ENCODE measurements at places on chromosomes 11 and 22.

- DNase-seq: no peak
Observed at GRCh38 chr22:41368543-41369423, 13.0 kb upstream of the TEF start.

DNA sequence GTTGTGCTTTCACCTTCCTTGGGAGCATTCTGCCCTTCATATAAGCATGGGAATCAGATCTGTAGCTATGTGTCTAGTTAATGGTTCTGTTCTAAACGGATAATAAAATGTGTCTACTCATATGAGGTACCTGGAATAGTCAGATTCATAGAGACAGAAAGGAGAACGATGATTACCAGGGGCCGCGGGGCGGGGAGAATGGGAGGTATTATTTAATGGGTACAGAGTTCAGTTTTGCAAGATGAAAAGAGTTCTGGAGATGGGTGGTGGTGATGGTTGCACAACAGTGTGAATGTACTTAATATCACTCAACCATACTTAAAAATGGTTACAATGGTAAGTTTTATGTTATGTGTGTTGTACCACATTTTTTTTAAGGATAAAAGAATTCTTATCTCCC, 10.0 kb upstream of the ABCC8 start:
- DNase-seq: no peak

DNA sequence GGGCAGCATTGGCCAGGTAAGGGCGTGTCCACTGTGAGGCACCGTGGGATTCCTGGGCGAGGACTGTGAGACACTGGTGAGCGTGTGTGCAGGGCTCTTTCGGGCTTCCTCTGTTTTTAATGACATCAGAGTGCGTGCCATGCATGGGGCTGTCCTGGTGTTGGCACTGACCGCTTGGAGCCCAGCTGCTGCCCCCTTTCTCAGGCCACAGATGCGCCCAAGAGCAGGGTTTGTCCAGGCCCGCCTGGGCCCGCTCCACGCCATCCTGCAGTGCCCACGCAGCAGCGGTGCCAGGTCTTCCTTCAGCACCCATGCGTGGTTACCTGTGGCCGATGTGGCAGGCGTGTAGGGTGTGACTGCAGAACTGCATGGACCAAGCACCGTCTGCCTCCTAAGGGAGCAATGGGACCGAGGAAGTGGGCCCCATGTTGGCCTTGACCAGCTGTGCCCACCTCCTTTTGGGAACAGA, 72.3 kb upstream of the SEPTIN5 start:
- no peak for DNase-seq

GRCh38 chr11:44718057-44718456, 8.7 kb upstream of the TSPAN18 start:
- no peak for DNase-seq

GRCh38 chr22:32587449-32587848, 112.8 kb downstream of the FBXO7 start:
- DNase-seq: no peak

DNA sequence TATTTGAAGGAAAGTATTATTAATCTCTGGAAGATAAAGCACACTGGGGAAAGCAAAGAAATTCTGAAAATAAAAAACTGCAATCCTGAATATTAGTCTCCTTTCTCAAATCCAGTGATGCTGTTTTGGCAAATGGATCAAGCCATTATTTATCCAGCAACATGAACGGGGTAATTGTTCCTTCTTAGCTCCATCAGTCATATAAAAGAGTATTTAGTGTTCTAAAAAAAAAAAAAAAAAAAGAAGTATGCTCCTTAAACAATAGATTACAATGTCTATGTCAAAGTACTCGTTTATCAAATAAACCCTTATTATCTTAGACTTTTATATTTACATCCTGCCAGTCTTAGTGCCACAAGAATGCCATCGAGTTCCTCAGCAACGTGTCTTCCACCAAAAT, 1.3 kb downstream of the RDX start:
- no peak for DNase-seq

GRCh38 chr22:45310331-45310976, 720 bp downstream of the FAM118A start:
- no peak for DNase-seq

DNA sequence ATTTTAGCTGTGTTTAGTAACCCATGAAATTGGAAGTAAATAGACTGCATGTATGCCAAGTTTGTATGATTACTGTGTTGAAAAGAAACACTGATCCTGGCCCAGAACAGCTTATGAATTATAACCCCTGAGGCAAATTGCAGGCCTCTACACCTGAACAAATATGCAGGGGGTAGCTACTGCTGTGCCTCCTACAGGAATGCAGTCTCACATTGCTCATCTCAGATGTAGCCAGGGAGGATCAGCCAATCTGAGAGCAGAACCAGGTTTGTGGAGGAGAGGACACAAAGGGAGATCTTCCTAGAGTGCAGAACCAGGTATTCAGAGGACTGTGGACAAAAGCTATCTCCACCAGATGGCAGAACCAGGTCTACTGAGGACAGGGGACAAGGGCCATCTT, 442.2 kb upstream of the DDI1 start:
- no peak for DNase-seq
